Fibroblast of skin of right quadriceps (primary cell): ENCODE measurements at places on chromosomes 3 and 15.
A peak's percentile ranks its signal among the peaks of the same experiment; 100 is the strongest.

DNA sequence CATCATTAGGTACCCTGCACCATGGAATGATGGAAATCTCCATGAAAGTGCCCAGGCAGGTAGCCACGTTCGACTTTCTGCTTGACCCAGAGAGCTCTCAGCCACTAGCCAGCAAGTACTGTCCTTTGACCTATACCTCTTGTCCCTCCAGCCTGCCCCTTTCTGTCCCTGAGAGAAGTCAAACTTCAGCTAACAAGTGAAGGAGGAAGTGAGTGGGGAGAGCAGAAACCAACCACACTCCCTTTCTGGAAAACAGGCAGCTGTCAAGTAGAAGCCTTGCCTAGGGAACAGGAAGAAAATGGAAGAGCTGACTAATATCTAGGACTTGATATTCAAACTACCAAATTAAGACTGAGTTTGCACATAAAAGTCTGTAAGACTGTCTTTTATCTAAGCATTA lies 30.3 kb upstream of the FSTL1 start:
- no peak for DNase-seq

GRCh38 chr3:76997733-76998132 lies 42.2 kb upstream of the ROBO2 start:
- peak; percentile 68 for DNase-seq

GRCh38 chr3:1091286-1091685 lies 1.5 kb upstream of the CNTN6 start:
- no peak for DNase-seq

- no peak for DNase-seq
Observed at GRCh38 chr3:171189394-171190080, 163.0 kb upstream of the SLC2A2 start.

- no peak for DNase-seq
Observed at GRCh38 chr3:58236527-58237237, 910 bp upstream of the ABHD6 start.

DNA sequence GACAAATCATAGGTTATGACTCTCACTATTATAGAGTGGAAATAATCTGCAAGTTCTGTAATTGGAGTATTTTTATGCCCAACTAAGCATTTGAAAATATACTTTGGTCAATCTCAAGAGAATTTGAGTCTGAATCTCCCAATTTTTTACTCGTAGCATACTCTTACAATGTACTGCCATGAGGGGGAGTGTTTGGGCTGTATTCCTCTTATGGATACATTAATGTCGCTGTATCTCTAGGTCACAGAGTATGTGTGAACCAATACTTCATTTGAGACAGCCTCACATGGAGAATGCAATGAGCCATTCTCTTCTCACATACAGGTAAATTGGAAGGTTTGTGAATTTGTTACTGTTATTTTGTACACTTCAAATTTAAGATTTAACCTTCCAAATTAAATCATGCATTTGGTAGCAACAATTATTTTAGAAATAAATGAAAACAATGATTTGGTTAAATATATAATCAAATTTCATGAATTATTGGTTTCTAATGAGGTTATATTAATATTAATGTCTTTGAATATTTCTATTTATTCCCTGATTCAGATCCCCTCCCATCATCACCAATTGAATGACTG lies 5.5 kb upstream of the CD200 start:
- DNase-seq = peak; percentile 55

GRCh38 chr3:141476033-141476432 lies 10.8 kb upstream of the RASA2 start:
- no peak for DNase-seq

GRCh38 chr3:58116161-58116955 lies 94.4 kb downstream of the DNASE1L3 start:
- no peak for DNase-seq

- DNase-seq = no peak
Observed at GRCh38 chr15:51093839-51094605, 684 bp downstream of the TNFAIP8L3 start.

DNA sequence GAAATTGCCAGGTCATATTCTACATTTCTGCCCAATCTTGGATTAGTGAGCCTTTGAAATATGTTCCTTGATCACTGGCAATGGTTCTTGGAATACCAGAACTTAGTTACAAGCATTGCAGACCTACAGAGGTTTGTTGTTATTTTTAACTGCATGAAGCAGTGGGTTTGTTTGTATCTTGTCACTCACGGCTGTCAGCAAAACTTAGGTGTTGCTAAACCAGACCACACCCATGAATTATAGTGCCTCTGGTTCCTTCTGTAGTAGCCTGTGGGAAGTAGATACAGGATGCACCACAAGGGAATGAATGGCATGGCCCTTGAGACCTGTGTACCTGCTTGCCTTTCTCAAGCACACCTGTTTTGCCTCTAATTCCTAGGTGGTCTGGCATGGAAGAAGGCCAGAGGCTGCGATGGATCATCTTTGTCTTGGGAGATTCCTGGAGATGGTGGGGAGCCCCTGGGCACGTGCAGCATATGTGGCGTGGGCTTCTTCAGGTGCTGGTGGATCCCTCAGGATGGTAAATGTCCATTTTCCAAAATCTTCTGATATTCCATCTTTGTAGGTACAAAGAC lies 138.8 kb downstream of the SNRPN start:
- no peak for DNase-seq

GRCh38 chr3:150130404-150131100 lies 159.9 kb upstream of the PFN2 start:
- no peak for DNase-seq

- DNase-seq = no peak
Observed at GRCh38 chr3:158453865-158454264, 117.1 kb upstream of the MLF1 start.

GRCh38 chr3:74214286-74214685 lies 400.2 kb downstream of the CNTN3 start:
- DNase-seq = peak; percentile 52

GRCh38 chr3:117322866-117323265 lies 613.3 kb downstream of the TUSC7 start:
- DNase-seq = peak; percentile 8

DNA sequence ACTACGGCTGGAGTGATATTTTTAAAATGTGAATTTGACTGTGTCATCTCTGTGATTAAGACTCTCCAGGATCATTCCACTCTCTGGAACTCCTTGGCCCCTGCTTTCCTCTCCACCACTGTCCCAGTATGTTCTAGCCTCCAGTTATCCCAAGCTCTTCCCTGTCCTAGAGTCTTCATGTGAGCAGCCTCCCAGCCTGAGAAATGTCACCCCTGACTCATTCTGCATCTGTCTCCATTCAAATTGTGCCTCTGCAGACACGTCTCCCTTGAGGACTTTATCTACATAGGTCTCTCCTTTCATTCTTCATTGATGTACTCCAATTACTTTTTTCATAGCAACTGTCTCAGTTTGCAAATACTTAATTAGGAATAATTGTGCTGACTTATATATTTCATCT lies 317.7 kb upstream of the ADAMTS9 start:
- peak; percentile 76 for DNase-seq

DNA sequence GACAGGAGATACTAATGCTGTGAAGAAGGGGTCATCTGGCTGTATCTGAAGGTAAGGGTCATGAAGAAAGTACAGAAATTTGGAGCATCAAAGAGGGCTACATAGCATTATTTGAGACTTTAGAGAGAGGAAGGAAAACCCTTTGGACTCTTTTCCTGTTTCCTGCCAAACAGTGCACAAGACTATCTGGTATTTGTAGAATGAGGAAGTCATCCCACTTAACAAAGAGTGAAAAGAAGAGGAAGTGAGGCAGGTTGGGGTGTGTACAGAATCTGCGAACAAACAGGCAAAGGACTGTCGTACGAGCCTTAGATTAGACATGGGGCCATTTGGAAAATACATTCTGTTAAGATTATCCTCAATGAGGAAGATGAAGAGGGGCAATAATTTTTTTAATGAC lies 546.8 kb upstream of the EPHA6 start:
- DNase-seq = no peak

- no peak for DNase-seq
Observed at GRCh38 chr3:10364806-10365205, 43.9 kb upstream of the SEC13 start.

GRCh38 chr3:114428044-114428595 lies 134.3 kb downstream of the TIGIT start:
- DNase-seq = no peak

GRCh38 chr3:14410503-14411165 lies 8.2 kb downstream of the SLC6A6 start:
- DNase-seq = peak; percentile 86

DNA sequence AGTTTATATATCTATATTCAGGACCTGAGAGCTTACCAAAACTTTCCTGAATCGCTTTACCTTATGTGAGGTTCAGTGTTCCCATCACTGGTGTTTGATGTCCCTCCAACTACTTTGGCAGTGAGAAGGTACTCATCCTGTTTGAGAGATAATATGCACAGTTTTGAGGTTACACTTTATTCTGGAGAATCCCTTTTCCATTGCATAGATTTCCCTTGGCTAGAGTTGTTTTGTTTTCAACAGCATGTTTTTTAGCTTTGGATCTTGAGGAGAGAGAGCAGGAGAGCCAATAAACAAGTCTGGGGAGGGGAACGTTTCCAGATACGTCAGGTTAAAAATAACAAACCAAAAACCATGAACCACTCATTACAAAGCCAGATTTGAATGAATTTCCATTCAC lies 33.6 kb downstream of the CD200 start:
- no peak for DNase-seq

DNA sequence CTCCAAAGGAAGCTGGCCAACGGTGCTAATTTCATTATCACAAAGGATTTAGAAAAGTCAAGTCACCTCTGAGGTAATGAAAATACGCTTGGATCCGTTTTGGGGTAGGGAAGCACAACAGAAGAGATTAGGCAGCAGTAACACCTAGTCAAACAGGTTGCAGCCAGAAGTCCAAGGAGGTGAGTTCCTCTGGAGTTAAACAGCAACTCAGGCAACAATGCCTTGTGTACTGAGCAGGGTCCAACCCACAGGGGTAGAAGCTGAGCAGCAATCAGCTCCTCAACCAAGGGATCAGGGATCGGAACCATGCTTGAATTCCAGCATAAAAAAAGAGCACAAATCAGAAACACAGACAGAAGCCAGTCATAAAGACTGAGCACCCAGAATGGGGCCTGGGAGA lies 88.1 kb upstream of the SPRED1 start:
- no peak for DNase-seq

DNA sequence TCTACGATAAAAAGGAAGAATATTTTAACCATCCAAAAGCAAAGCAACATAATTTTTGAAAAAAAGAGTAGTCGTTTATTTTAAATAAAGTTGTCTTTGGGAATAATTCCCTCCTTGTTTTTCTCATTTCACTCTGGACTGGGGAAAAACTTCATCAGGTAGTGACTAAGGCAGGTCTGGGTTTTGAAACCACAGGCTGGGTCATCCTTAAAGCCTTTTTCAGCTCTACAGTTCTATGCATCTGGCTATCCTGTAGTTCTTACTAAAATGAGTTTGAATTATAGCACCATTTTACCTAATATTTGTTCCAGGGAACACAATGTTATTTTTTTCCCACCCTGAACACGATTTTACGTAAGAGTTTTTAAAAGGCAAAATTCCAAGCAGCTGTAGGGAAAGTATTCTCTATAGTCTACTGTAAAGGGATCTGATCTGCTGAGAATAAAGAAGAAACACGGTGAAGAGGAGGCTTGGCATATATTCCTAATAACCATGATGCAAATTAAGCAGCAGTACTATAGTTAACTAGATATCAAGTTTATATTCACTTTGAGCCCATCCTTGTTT lies 107.7 kb downstream of the OSBPL10 start:
- no peak for DNase-seq

- peak; percentile 79 for DNase-seq
Observed at GRCh38 chr3:174495311-174495710, 363.8 kb upstream of the NAALADL2 start.

GRCh38 chr15:77018796-77019505 lies 24.0 kb downstream of the PSTPIP1 start:
- DNase-seq = no peak

DNA sequence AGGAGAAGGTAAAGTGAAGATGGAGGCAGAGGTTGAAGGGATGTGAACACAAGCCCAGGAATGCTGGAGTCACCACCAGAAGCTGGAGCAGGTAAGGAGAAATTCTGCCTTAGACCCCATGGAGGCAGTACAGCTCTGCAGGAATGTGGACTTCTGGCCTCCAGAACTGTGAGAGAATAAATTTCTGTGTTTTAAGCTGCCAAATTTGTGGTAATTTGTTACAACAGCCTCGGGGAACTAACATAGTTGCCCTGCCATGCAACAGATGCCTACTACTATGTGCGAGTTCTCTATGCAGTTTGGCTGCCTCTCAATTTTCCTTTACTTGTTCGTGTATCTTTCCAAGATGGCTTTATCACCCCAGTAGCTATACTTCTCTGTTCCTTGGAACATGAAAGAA lies 394.1 kb downstream of the TUSC7 start:
- DNase-seq = no peak
